Ovary (tissue), 10 donors: ENCODE measurements at places on chromosomes 3 and 15. TPM values are rescaled to one million over a fixed set of nuclear protein-coding genes. Genes with fewer than 3 reads are reported as not detected.

GRCh38 chr3:40502034-40502433 is 3.8 kb upstream of the ZNF620 start:
- no peaks in the 10 kb centered on the region for H3K36me3 ChIP-seq
- no peaks in the 10 kb centered on the region for H3K27me3 ChIP-seq
- H3K4me3 ChIP-seq, result no peak overlapping the region
- peaks cover 5% of the 10 kb centered on the region for H3K4me1 ChIP-seq
- no peak for DNase-seq

FBXL2 gene
- 9.8 TPM for total RNA-seq

- DNase-seq, result no peak
- H3K27ac ChIP-seq, result no peak overlapping the region
- no peaks in the 10 kb centered on the region for H3K27me3 ChIP-seq
- H3K36me3 ChIP-seq, result no peaks in the 10 kb centered on the region
Measured at GRCh38 chr15:25862472-25863110, 536 bp downstream of the ATP10A start.

GRCh38 chr15:45631776-45632175 is 3.1 kb upstream of the SQOR start:
- peaks cover 5% of the 10 kb centered on the region for H3K4me1 ChIP-seq
- H3K36me3 ChIP-seq, result no peaks in the 10 kb centered on the region
- no peak overlapping the region for H3K27ac ChIP-seq
- no peak overlapping the region for H3K4me3 ChIP-seq

PDHB gene
- 38.4 TPM for total RNA-seq

HEG1 gene
- 17.4 TPM for total RNA-seq

DNA sequence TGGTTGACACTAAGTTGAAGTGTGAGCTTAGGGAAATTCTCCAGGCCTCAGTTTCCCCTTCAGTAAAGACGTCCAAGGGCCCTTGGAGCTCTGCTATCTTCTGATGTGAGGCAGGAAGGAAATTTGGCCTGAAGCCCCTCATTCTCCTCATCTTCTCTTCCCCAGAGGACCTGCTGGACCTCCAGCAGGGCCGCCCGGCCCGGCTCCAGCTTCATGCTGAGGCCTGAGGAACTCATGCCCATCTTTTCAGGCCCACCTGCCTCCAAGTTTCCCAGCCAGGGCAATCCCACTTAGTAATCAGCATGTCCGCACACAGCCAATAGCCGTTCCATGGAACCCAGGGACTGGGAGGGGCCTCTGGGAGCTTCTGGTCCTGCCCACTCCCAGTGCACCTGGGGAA is 4.0 kb downstream of the LRRC15 start:
- H3K27ac ChIP-seq, result no peak overlapping the region
- no peak for DNase-seq
- H3K27me3 ChIP-seq, result no peaks in the 10 kb centered on the region
- no peaks in the 10 kb centered on the region for H3K36me3 ChIP-seq

TMEM41A gene
- 17.2 TPM for total RNA-seq

DNA sequence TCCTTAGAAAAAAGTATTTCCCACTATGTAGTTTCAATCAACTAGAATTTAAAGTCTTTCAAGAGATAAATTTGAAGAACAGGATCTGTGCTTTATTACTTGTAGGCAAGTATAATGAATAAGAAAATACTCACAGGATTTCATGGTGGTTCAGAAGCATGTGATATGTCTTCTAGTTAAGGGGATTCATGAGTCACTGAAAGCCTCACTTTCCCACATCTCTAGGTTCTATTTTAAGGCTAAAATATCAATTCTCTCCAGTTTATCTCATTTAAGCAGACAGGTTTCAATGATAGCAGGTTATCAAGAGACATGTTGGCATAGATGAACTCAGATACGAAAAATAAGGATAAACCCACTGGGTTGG is 437.8 kb upstream of the BCHE start:
- H3K4me1 ChIP-seq, result no peaks in the 10 kb centered on the region
- H3K4me3 ChIP-seq, result no peak overlapping the region
- no peaks in the 10 kb centered on the region for H3K27me3 ChIP-seq
- no peak overlapping the region for H3K27ac ChIP-seq
- no peak for DNase-seq
- no peaks in the 10 kb centered on the region for H3K36me3 ChIP-seq

GRCh38 chr3:55487381-55488241 is 505 bp upstream of the WNT5A start:
- H3K4me3 ChIP-seq, result peak overlapping the region; percentile 67
- H3K27me3 ChIP-seq, result no peaks in the 10 kb centered on the region
- H3K4me1 ChIP-seq, result peaks cover 7% of the 10 kb centered on the region

DNA sequence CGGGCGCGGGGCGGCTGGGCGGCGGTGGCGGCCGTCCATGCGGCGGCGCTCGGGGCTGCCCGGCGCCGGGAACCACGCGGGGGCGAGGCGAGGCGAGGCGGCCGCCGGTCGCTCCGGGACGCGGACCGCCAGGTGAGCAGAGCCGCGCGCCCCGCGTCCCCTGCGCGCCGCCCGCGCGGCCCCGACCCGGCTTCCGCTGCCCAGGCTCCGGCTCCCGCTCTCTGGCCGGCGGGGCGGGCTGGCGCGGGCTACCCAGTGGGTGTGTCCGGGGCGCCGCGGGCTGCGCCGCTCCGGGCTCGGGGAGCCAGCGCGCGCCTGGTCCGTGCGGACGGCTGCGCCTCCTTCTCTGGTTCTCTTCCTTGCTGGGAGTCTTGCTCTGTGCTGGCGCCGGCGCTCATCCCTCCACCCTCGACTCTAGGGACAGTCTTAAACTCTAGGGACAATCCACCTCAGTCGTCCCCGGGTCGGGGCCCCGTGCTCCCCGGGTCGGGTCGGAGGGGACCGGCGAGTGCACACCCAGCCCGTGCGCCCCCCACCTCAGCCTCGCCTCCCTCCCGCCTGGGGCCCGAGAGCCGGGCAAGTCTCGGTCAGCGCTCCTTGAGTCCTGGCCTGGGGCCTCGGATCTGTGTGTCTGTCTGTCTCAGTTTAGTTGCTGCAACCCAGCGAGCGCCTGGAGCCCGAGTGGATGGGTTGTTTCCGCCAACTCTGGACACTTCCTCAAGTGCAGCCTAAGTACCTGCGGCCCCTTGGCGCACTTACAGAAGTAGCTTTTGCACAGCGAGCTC is 488 bp downstream of the THSD4 start:
- H3K4me1 ChIP-seq, result no peaks in the 10 kb centered on the region
- no peaks in the 10 kb centered on the region for H3K36me3 ChIP-seq
- no peak overlapping the region for H3K27ac ChIP-seq
- H3K4me3 ChIP-seq, result peak overlapping the region; percentile 51

DNA sequence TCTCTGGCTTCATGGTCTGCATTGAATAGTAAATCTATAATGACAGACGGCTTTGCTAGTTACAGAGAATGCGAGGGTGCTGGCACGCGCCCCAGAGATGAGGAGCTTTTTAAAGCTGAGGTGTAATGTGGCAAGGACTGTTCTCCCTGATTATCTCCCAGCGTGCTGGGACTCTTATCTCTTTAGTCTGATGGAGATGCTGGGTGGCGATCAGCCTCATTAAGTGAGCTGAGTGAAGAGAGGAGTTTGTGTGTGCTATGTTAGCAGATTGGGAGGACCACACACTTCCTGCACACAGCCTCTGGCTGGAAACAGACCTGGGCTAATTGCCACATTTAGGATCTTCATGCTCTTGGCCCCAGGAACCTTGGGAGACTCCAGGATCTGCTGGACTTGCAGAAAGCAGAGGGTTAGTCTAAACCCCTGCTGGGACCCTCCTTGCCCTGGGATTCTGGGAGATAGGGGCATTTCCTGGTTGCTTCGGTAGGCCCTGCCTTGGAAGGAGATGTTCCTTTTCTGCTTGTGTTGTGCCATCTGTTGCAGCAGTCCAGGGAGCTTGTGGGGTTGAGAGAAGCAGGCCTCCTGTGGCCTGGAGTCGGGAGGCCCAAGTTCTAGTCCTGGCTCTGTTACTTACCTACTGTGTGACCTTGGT is 15.0 kb downstream of the PDIA5 start:
- no peaks in the 10 kb centered on the region for H3K36me3 ChIP-seq
- peaks cover 41% of the 10 kb centered on the region for H3K4me1 ChIP-seq
- no peaks in the 10 kb centered on the region for H3K27me3 ChIP-seq
- H3K4me3 ChIP-seq, result no peak overlapping the region
- no peak overlapping the region for H3K27ac ChIP-seq

HRG gene
- 0.13 TPM for total RNA-seq

C3orf20 gene
- total RNA-seq, result 0.10 TPM

GRCh38 chr3:108664266-108664665 is 74.7 kb downstream of the DZIP3 start:
- H3K27ac ChIP-seq, result no peak overlapping the region
- H3K4me1 ChIP-seq, result no peaks in the 10 kb centered on the region
- DNase-seq, result no peak

GRCh38 chr15:79451361-79451999 is 19.3 kb downstream of the MINAR1 start:
- no peaks in the 10 kb centered on the region for H3K27me3 ChIP-seq
- no peak for DNase-seq
- H3K4me3 ChIP-seq, result no peak overlapping the region
- no peak overlapping the region for H3K27ac ChIP-seq
- no peaks in the 10 kb centered on the region for H3K36me3 ChIP-seq
- no peaks in the 10 kb centered on the region for H3K4me1 ChIP-seq

- no peak for DNase-seq
- no peak overlapping the region for H3K27ac ChIP-seq
- no peaks in the 10 kb centered on the region for H3K36me3 ChIP-seq
- no peak overlapping the region for H3K4me3 ChIP-seq
Measured at GRCh38 chr3:38349684-38350359, 3.2 kb downstream of the XYLB start.

GRCh38 chr15:70050970-70051369 is 46.7 kb downstream of the TLE3 start:
- peak; percentile 9 for DNase-seq
- no peaks in the 10 kb centered on the region for H3K27me3 ChIP-seq
- H3K4me3 ChIP-seq, result no peak overlapping the region
- no peaks in the 10 kb centered on the region for H3K4me1 ChIP-seq
- H3K36me3 ChIP-seq, result no peaks in the 10 kb centered on the region
- no peak overlapping the region for H3K27ac ChIP-seq

SH2D7 gene
- not detected for total RNA-seq

GRCh38 chr3:172711454-172711795 is 558 bp upstream of the NCEH1 start:
- peak overlapping the region; percentile 84 for H3K4me3 ChIP-seq
- H3K27me3 ChIP-seq, result no peaks in the 10 kb centered on the region
- H3K36me3 ChIP-seq, result no peaks in the 10 kb centered on the region

GRCh38 chr3:152499791-152500385 is 231.2 kb downstream of the MBNL1 start:
- no peak overlapping the region for H3K4me3 ChIP-seq
- no peaks in the 10 kb centered on the region for H3K4me1 ChIP-seq
- no peaks in the 10 kb centered on the region for H3K36me3 ChIP-seq
- H3K27ac ChIP-seq, result no peak overlapping the region
- no peak for DNase-seq

GRCh38 chr3:29758108-29758433 is 477.2 kb downstream of the RBMS3 start:
- H3K27ac ChIP-seq, result no peak overlapping the region
- no peak for DNase-seq
- peaks cover 2% of the 10 kb centered on the region for H3K4me1 ChIP-seq
- H3K27me3 ChIP-seq, result no peaks in the 10 kb centered on the region
- no peak overlapping the region for H3K4me3 ChIP-seq

SI gene
- not detected for total RNA-seq

MAP2K5 gene
- total RNA-seq, result 19.3 TPM

COPB2 gene
- total RNA-seq, result 108 TPM

DNA sequence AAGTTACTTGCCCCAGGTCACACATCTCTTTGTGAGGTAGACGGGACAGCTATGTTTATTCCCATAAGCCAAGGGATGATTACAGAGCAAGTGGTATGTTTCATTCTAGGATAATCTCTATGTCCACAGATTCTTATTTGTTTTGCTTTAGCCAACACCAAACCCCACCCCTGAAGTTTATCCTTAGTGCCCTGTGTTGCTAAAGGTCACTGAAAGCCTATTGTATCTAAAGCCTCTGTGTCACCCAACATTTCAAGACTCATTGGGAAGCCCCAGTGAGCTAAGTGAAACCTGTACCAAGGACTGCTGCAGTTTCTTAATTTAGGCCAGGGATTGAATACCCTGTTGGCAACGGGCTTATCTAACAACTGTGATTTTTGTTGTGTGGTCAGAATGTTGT is 135.6 kb downstream of the ADAMTS9 start:
- H3K27ac ChIP-seq, result no peak overlapping the region
- H3K4me3 ChIP-seq, result no peak overlapping the region
- peaks cover 8% of the 10 kb centered on the region for H3K4me1 ChIP-seq

DNA sequence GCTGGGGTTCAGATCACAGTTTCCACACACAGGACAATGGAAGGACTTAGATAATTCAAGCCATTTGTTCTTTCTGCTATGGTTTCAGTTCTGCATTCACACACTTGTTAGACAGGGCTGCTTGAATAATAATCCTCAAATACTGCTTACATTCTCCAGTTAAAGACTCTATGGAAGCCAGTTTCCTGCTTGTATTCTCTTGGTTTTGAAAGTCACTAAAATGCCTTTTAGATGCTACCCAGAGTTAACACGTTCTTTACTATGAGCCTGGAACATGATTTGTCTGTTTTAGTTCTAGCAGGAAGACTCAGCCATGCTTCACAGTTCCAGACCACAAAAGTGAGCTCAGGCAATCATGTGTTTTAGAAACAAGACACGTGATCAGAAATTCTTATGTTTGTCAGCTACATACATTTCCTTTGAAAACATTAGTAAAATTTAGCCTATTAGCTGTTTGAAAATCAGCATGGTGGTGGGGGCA is 152.4 kb downstream of the LEKR1 start:
- no peak overlapping the region for H3K27ac ChIP-seq
- no peaks in the 10 kb centered on the region for H3K27me3 ChIP-seq
- no peaks in the 10 kb centered on the region for H3K36me3 ChIP-seq
- DNase-seq, result no peak

DNA sequence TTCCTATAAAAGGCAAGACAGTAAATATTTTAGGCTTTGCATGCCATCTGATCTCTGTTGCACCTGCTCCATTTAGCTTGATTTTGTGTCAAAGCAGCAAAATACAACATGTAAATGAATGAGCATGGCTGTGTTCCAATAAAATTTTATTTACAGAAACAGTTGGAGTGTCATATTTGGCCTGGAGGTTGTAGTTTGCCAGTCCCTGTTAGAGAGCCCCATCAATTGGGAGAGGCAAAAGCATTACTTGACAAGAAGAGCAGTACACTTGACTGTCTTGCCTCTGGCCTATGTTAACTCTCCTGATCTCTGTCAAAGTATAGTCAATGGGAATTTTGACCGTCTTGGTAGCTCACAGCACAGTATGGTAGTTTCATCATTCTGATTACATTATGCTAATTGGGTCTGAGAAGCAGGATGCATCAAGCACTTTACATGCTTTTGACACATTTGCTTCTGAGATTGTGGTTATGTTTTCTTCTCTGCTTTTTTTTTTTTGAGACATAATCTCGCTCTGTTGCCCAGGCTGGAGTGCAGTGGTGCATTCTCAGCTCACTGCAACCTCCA is 35.4 kb downstream of the SLC28A2 start:
- no peak overlapping the region for H3K4me3 ChIP-seq
- DNase-seq, result no peak
- no peaks in the 10 kb centered on the region for H3K27me3 ChIP-seq
- no peaks in the 10 kb centered on the region for H3K36me3 ChIP-seq
- no peak overlapping the region for H3K27ac ChIP-seq
- no peaks in the 10 kb centered on the region for H3K4me1 ChIP-seq
